ENCODE measurements at places on chromosomes 1 and 21.

- H3K4me3 ChIP-seq, result no peak overlapping the region
- peaks cover 45% of the 10 kb centered on the region for H3K4me1 ChIP-seq
- H3K27ac ChIP-seq, result peak overlapping the region; percentile 32
Measured at GRCh38 chr1:40712405-40712944, 21.0 kb downstream of the NFYC start.

GRCh38 chr1:38696371-38696770 is 163.2 kb downstream of the RRAGC start:
- H3K27me3 ChIP-seq, result peaks cover 26% of the 10 kb centered on the region
- H3K27ac ChIP-seq, result no peak overlapping the region
- no peak overlapping the region for H3K4me3 ChIP-seq
- H3K4me1 ChIP-seq, result no peaks in the 10 kb centered on the region
- no peak for DNase-seq

DNA sequence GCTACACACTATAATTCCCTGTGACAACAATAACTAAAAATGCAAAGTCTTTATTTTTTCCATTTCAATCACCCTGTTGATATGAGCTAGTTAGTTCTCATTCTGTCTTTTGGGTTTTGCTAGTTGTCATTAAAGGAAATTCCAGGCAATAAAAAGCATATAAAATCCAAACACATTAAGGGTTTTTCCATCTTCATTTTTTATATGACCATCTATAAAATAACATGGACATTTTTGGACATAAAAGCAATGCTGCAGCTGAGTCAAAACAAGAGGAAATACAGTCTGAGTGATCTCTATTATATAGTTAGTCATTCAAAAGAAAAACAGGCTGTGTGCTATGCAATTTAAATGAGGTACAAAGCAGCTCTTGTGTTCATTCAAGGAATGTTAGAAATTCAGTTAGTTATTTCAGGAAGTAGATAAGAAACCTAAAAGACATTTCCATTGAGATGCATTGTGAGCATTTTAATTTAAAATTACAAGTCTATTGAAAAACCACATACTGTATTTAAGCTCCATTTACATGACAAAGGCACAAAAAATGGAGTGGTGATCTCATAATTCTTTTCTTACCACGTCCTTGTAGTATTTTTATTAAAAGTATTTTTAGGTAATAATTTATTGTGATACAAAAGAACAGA is 67.3 kb upstream of the BCL10 start:
- peaks cover 3% of the 10 kb centered on the region for H3K36me3 ChIP-seq
- H3K27me3 ChIP-seq, result peaks cover 18% of the 10 kb centered on the region
- H3K4me3 ChIP-seq, result no peak overlapping the region
- H3K4me1 ChIP-seq, result no peaks in the 10 kb centered on the region
- H3K27ac ChIP-seq, result no peak overlapping the region

GRCh38 chr1:2783069-2783434 is 18.4 kb downstream of the TTC34 start:
- peaks cover 14% of the 10 kb centered on the region for H3K27me3 ChIP-seq
- H3K36me3 ChIP-seq, result peaks cover 2% of the 10 kb centered on the region
- H3K27ac ChIP-seq, result no peak overlapping the region

DNA sequence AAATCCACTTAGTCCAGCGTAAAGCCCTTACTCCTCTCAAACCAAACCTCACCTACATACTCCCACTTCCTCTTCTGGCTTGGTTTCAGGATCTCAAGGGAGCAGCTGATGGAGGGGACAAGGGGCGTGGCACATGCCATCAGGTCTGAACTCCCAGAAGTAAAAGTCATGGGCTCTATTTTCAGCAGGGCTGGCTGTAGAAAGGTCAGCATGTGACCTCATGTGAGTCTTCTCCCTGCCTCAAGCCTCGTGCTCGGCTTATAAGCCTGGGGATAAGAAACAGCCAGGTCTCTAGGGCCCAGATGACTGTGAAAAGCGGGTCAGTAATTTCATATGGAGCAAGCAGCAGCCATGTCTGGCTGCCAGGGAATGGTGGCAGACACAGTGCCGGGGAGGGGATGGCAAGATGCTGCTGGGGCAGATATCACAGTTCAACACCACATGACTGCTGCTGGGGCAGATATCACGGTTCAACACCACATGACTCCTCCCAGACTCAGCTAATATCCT is 227.9 kb downstream of the KCNH1 start:
- no peak overlapping the region for H3K4me3 ChIP-seq
- no peak for DNase-seq
- no peak overlapping the region for H3K27ac ChIP-seq
- H3K27me3 ChIP-seq, result peaks cover 85% of the 10 kb centered on the region
- no peaks in the 10 kb centered on the region for H3K36me3 ChIP-seq
- H3K4me1 ChIP-seq, result no peaks in the 10 kb centered on the region

GRCh38 chr1:65165269-65165993 is 17.4 kb downstream of the AK4 start:
- H3K4me3 ChIP-seq, result no peak overlapping the region
- no peak overlapping the region for H3K27ac ChIP-seq
- H3K27me3 ChIP-seq, result peaks cover 41% of the 10 kb centered on the region
- H3K36me3 ChIP-seq, result no peaks in the 10 kb centered on the region

DNA sequence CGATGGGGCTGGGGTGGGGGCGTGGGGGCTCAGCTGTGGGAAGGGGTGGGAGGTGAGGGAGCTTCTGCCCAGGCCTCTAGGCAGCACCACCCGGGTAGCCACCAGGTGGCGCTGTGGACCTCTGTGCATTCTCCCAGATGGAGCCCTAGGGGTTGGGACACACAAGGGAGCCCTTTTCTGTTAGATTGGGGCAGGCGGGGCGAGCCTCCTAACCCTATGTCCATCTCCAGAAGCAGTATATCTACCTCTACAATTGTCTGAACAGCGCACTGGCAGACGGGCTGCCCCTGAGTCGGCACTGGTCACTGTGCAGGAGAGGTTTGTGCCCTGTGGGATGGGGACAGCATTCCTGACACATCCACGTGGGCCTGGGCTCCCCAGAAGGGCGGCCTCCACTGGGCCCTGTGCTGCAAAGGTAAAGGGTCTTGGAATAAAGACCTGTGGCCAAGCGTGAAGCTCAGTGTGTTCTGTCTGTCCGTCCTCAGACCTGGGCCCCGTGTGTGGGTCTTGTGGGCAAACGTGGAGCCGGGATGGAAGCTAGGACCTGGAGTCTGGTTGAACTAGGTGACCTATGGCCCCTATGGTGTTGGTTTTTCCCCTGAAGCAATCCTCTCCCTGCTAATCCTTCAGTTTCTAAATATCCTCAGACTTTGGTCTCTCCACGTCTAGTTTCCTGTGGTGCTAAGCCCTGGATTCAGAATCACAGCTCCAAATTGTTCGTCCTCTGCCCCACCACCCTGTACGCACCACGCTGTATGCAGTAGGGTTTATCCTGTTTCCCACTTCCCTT is 4.4 kb upstream of the LGR6 start:
- peaks cover 35% of the 10 kb centered on the region for H3K27me3 ChIP-seq
- H3K4me1 ChIP-seq, result peaks cover 10% of the 10 kb centered on the region
- peak overlapping the region; percentile 9 for H3K27ac ChIP-seq
- H3K36me3 ChIP-seq, result no peaks in the 10 kb centered on the region
- H3K4me3 ChIP-seq, result no peak overlapping the region

DNA sequence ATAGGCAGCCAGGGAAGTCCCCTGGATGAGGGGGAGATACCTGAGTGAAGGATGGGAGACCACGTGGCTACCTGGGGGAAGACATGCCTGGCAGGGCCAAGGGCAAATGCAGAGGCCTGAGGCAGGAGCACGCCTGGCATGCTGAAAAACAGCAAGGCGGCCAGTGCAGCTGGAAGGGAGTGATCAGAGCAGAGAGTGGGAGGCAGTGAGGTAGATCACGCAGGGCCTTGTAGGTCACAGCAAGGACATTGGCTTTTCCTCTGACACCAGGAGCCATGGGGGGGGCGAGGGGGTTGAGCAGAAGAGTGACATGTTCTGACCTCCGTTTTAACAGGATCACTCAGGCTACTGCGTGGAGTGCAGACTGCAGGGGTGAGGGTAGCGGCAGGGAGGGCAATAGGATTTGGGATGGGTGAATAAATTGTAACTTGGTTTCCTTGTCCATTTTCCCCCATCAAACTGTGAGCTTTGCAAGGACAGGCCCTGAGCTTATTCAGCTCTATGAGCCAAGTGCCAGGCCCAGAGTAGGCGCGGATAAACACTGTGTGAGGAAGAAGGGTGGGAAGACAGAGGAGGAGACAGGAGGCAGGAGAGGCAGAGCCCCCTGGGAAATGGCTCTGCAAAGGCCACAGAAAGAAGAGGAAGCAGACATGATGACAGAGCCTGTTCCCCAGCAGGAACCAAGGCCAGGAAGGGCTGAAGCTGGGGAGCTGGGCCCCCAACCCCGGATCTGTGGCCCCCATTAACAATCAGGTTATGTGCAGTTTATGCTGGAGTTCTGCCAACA is 16.6 kb downstream of the IFI6 start:
- no peaks in the 10 kb centered on the region for H3K36me3 ChIP-seq
- DNase-seq, result no peak
- no peak overlapping the region for H3K4me3 ChIP-seq
- no peaks in the 10 kb centered on the region for H3K27me3 ChIP-seq
- H3K27ac ChIP-seq, result no peak overlapping the region

DNA sequence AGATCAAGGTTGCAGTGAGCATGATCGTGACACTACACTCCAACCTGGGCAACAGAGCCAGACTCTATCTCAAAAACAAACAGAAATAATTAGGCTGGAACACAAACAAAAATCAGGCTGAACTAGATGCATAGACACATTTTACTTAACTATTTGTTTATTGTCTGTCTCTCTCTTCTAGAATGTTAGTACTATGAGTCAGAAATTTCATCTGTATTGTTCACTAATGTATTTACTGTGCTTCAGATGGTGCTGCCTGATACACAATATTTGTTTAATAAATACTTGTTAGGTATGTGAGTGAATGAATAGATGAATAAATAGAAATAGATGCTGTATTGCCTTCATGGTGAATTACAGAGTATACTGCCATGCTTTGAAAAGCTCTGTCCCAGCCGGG is 6.0 kb upstream of the LIN28A start:
- H3K27me3 ChIP-seq, result peaks cover 55% of the 10 kb centered on the region
- H3K36me3 ChIP-seq, result peaks cover 2% of the 10 kb centered on the region
- no peak overlapping the region for H3K4me3 ChIP-seq
- no peak for DNase-seq

- peaks cover 5% of the 10 kb centered on the region for H3K4me1 ChIP-seq
- H3K4me3 ChIP-seq, result no peak overlapping the region
- no peaks in the 10 kb centered on the region for H3K36me3 ChIP-seq
- peak overlapping the region; percentile 37 for H3K27ac ChIP-seq
- DNase-seq, result no peak
Measured at GRCh38 chr1:110262846-110263631, 52.9 kb downstream of the KCNC4 start.

- H3K36me3 ChIP-seq, result peaks cover 5% of the 10 kb centered on the region
- H3K4me1 ChIP-seq, result peaks cover 4% of the 10 kb centered on the region
Measured at GRCh38 chr1:205449254-205449749, 6.5 kb downstream of the BLACAT1 start.

GRCh38 chr1:108063703-108064102 is 98.7 kb upstream of the VAV3 start:
- no peak for DNase-seq
- H3K27ac ChIP-seq, result no peak overlapping the region
- no peaks in the 10 kb centered on the region for H3K36me3 ChIP-seq
- H3K4me1 ChIP-seq, result peaks cover 4% of the 10 kb centered on the region
- H3K4me3 ChIP-seq, result no peak overlapping the region

- peak overlapping the region; percentile 79 for H3K27ac ChIP-seq
- H3K36me3 ChIP-seq, result peaks cover 7% of the 10 kb centered on the region
- peaks cover 18% of the 10 kb centered on the region for H3K4me1 ChIP-seq
- DNase-seq, result no peak
Measured at GRCh38 chr1:27993241-27993640, 33.5 kb downstream of the XKR8 start.

DNA sequence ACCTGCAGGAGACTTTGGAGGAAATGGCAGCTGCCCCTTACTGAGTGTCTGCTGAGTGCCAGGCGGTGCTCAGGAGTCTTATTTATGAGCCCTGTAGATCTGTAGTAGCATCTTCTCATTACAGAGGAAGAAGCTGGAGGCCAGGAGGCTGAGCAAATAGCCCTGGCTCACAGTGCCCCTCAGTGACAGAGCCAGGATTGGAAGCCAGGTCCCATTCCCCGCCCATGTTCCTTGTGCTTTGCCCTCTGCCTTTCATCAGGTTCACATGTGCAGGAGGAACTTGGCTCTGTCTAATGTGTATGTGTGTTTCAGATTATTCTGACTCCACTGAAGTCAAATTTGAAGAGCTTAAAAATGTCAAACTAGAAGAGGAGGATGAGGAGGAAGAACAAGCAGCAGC is 21.2 kb downstream of the KDM4A start:
- no peak for DNase-seq
- H3K27me3 ChIP-seq, result no peaks in the 10 kb centered on the region
- peak overlapping the region; percentile 81 for H3K27ac ChIP-seq
- peaks cover 23% of the 10 kb centered on the region for H3K4me1 ChIP-seq
- H3K4me3 ChIP-seq, result no peak overlapping the region

DNA sequence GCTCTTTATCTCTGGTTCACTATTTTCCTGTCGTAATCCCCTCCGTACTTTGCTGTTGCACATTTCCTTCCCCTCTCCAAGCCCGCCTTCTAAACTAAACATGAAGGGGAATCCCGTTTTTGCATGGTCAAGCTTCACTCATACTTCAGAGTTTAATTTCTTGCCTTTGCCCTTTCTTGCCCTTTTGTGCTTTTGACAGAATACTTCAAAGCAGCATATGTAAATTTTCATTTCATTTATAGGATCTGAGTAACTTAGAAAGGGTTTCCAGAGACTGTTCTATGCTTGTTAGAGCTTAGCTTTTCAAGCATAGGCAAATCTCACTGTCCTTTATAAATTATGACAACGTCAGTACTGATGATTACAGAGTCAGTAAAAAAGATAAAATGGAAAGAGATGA is 27.7 kb downstream of the SPATA45 start:
- H3K27ac ChIP-seq, result peak overlapping the region; percentile 71
- DNase-seq, result no peak
- no peaks in the 10 kb centered on the region for H3K27me3 ChIP-seq

GRCh38 chr1:116777831-116778830 is 23.9 kb downstream of the CD2 start:
- DNase-seq, result no peak
- peak overlapping the region; percentile 19 for H3K4me3 ChIP-seq
- H3K36me3 ChIP-seq, result peaks cover 5% of the 10 kb centered on the region
- no peaks in the 10 kb centered on the region for H3K27me3 ChIP-seq

- H3K27ac ChIP-seq, result no peak overlapping the region
- no peaks in the 10 kb centered on the region for H3K36me3 ChIP-seq
- H3K4me1 ChIP-seq, result no peaks in the 10 kb centered on the region
- peaks cover 47% of the 10 kb centered on the region for H3K27me3 ChIP-seq
Measured at GRCh38 chr1:87167157-87167789, 161.4 kb upstream of the LMO4 start.

DNA sequence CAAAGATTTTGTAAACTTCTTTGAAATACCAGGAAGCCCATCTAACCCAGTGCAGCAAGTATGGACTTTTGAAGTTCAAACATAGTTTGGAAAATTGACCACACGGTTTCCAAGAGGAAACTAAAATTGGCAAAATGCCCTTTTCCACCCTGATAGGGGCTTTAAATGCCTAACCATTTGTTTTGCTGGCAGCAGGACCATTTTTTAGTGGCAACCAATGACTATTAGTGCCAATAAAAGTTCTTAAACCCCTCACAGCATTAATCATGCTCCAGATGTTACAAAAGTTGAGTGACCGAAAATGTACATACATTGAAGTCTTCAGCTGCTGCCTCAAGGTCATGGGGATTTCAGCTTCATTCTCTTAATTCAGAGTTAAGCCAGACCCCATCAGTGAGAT is 46.4 kb upstream of the ENAH start:
- no peaks in the 10 kb centered on the region for H3K4me1 ChIP-seq
- DNase-seq, result no peak
- no peak overlapping the region for H3K27ac ChIP-seq
- no peak overlapping the region for H3K4me3 ChIP-seq
- no peaks in the 10 kb centered on the region for H3K27me3 ChIP-seq
